ENCODE measurements at places on chromosomes 12 and 14.

- DNase-seq, result no peak
Observed at GRCh38 chr12:48958049-48958388, 732 bp upstream of the ARF3 start.

- no peak for DNase-seq
Observed at GRCh38 chr12:47272412-47273190, 192.8 kb upstream of the AMIGO2 start.

DNA sequence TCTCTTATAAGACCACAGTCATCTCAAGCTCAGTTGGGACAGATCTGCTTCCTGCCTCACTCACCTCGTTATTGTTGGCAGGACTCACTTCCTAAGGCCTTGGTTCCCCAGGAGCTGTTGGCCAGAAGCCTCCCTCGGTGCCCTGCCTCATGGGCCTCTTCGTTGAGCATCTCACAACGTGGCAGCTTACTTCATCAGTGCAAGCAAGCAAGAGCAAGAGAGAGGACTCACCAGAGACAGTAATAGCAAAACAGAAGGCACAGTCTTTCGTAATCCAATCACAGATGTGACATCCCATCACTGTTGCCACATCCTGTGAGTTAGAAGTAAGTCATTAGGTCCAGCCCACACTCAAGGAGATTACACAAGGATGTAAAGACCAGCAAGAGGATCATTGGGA is 5.1 kb upstream of the NUMB start:
- DNase-seq, result no peak

- no peak for DNase-seq
Observed at GRCh38 chr12:108616941-108617858, 16.5 kb downstream of the SELPLG start.

GRCh38 chr12:4143896-4144295 is 129.7 kb upstream of the CCND2 start:
- DNase-seq, result no peak

DNA sequence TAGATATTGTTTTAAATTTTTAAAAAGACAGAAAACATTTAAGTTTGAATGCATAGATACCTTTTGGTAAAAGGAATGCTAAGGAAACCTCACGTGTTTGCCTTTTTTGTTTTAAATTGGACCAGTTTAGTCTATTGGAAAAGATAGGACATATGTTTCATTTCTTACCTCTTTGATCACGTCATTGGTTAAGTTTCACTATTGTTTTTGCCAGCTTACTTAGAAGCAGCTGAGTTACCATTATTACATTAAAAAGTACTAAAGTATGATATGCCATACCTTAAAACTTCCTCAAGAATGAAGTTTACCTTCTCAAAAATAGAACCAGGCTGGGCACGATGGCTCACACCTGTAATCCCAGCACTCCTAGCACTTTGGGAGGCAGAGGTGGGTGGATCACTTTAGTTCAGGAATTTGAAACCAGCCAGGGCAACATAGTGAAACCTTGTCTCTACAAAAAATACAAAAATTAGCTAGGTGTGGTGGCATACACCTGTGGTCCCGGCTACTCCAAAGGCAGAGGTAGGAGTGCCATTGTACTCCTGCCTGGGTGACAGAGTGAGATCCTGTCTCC is 54.4 kb downstream of the SRGAP1 start:
- DNase-seq, result no peak

DNA sequence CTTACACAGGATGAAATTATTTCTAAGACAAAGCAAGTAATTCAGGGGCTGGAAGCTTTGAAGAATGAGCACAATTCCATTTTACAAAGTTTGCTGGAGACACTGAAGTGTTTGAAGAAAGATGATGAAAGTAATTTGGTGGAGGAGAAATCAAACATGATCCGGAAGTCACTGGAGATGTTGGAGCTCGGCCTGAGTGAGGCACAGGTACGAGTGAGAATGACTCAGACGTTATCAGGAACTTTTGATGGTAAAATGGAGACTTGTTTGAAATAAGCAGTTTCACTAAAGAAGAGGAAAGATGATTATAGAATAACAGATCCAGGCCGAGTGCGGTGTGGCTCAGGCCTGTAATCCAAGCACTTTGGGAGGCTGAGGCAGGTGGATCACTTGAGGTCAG is 25.6 kb downstream of the KLC1 start:
- no peak for DNase-seq

DNA sequence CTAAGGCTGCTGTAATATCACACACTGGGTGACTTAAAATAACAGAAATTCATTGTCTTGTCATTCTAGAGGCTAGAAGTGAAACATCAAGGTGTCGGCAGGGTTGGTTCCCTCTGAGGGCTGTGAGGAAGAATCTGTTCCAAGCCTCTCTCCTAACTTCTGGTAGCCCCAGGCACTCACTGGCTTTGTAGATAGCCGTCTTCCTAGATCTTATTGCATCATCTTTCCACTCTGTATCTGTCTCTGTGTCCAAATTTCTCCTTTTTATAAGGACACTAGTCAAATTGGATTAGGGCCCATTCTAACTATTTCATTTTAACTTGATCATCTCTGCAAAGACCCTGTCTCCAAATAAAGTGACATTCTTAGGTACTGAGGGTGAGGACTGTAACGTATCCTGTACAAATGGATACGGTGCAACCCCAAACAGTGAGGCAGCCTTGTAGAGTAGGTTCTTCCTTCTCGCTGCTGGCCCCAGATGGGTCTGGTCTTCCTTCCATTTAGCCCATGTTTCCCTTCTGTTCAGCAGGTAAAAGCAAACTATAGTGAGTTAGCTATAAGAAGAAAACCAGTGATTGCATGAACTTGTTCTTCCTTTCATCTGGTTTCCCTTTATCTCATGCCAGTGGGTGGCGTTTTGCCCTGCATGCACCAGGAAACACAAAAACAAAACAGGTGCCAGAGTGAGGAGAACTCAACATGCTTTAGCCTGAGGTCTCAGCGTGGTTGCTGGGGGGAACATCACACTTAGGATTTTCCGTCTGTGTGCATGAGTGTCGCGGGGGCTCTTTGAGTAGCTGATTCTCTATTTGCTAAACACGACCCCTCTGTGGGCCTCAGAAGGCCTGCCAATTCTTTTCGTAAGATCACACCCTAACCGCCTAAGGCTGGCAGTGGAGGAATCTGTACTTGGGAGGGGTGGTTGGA is 19.5 kb downstream of the TTC9 start:
- DNase-seq, result no peak

DNA sequence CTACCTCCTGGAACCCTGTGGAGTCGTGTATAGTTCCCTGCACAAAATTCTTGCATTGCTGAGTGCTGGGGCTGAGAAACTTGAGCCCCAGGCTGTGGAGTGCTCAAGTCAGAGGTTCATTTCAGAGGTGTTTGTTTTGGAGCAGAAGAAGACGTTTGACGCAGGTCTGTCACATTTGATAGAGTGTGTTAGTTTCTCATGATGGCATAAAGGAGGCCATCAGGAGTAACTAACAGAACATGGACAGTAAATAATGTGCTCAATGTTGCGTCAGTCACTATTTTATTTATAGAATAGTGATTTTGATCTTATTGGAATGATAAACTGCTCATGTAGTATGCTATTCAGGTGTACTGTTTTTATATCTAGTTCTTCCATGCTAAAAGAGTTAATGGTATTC is 44.2 kb downstream of the OTOGL start:
- no peak for DNase-seq

- no peak for DNase-seq
Observed at GRCh38 chr12:71871116-71871515, 31.6 kb downstream of the TBC1D15 start.

- DNase-seq, result no peak
Observed at GRCh38 chr12:110279566-110280375, 1.3 kb upstream of the ATP2A2 start.

GRCh38 chr14:54446161-54446693 is 5.1 kb upstream of the CNIH1 start:
- peak; percentile 72 for DNase-seq

GRCh38 chr12:42255221-42255865 is 17.3 kb upstream of the YAF2 start:
- DNase-seq, result no peak

DNA sequence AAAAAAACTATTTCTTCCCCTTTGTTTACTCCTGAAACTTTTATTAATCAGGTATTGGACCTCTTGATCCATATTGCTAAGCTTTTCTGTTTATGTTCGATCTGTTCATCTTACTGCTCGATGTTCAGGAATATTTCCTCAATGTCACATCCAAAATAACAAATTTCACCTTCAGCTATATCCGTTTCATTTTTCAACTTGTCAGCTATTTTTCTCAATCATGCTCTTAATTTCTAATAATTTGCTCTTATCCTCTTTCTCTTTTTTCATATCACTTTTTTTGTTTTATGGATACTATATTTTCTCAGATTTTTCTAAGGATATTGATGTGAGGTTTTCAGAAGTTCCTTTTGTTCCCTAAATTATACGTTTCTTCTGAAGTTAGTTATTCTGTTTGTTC is 29.8 kb downstream of the SLC38A4 start:
- DNase-seq, result no peak

GRCh38 chr12:47835006-47835830 is 15.5 kb upstream of the HDAC7 start:
- no peak for DNase-seq

- DNase-seq, result no peak
Observed at GRCh38 chr14:39099748-39100147, 3.3 kb downstream of the SEC23A start.

- DNase-seq, result no peak
Observed at GRCh38 chr12:113676547-113676946, 204.9 kb upstream of the LHX5 start.

All from urothelium cell line (cell line).